NCI-H2107 (cell line): ENCODE measurements at places on chromosomes 12 and 14.

DNA sequence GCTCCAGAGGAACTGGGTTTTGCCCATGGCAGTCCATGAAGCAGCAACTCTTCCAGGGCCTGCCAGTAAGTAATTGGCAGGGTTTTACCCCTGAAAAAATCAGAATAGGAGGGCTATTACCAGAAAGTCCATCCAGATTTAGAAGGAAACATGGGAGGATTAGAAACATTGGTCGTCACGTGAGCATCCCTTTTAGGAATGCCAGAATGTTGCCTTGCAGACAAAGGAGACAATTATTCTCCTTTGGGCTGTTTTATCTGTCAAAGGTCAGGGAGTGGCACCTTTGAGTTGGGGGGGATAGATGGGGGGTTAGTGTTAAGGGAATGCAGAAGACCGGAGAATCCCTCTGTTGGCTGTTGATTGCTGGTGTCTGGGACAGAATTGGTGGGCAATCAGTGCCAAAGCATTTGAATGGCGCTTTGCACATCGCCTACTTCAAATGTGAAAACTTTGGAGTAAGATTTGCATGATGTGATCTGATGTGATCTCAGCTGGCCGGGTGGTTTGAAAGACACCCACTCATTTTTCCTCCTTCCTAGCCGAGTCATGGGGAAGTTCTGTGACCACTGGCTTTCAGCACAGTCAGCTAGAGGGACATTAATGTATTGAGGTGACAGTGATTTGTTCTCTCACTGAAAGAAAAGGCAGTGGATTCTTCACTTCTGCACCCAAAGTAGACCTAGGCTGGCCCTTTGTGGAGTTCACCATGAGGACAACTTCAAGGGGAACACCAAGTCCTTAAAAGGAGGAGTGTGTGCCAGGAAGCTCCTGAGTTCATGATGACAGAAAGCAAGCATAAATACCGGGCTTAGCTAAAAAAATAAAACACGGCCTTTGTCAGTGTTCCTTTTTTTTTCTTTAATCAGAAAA, 31.4 kb downstream of the FLVCR2 start:
- DNase-seq, result no peak

DNA sequence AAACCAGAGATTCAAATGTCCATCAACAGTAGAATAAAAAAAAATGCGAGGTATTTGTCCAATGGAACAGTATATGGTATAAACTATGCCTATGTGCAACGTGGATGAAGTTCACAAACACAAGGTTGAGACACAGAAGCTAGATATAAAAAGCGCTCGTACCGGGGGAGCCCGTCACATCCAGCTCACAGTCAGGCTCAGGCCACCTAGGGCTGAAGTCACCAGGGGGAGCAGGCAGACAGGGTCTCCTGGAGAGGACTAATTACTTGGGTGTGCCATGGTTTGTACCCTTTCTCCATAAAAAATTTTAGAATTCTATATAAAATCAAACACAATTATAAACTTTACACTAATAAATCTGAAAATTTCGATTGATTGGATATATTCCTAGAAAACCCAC, 13.6 kb downstream of the AHNAK2 start:
- no peak for DNase-seq

DNA sequence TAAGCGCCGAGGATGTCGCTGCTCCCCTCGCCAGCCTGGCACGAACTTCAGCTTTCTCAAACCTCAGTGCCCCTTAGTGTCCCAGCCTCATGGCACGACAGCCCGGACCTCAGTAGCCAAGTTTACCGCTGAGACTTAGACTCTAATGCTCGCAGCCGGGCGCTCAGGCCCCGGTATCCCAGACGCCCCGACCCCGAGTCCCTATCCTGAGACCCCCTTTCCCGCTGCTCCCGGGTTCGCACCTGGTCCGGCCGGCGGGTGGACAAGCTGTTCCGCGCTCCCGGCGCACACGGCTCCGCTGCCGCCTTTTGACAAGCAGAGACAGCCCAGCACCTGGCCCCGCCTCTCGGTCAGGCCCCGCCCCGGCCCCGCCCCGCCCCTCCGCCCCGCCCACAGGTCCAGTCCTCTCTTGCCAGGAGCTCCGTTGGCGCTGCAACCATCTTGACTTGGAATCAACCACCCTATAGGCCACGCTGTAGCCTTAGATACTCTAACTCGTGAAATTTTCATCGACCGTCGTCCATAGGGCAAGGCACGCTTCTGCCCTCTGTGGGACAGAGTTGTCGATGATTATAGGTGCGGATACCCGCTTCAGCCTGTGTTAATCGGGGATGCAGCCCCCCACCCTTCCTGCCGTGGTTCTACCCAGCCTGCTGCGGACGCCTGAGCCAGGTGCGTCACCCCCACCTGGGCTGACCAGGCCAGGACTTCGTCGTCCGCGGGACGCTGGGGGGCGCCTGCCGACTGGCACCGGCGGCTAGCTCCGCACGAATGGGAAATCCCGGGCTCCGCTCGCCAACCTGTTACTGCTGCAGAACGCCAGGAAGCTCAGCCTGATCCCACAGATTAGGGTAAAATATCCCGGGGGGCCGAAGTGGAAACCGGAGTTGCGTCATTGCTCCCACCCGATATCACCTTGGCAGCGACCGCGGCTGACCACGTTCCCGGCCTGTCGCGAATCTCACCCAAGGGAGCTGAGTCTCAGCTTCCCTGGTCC, at the start of gene VDR:
TSS of gene VDR (minus strand) at position 282 of the 997 bp plus-strand sequence. CDS start 25,881 bp downstream, outside the sequence.
- DNase-seq, result peak; percentile 33

DNA sequence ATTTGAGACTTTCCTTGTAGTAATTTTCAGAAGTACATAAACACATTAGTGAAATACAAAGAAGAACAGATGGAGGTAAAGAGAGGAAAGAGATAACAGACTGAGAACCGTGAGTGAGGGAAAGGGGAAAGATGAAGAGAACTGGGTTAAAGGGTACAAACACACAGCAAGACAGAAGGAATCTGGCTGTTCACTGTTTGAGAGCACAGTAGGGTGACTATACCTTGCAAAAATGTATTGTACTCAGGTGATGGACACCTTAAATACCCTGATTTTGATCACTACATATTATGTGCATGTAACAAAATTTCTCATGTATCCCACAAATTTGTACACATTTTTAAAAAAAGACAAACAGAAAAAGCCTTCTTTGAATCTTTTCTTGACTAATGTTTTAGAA, 2.7 kb upstream of the TRHDE start:
- DNase-seq, result no peak

DNA sequence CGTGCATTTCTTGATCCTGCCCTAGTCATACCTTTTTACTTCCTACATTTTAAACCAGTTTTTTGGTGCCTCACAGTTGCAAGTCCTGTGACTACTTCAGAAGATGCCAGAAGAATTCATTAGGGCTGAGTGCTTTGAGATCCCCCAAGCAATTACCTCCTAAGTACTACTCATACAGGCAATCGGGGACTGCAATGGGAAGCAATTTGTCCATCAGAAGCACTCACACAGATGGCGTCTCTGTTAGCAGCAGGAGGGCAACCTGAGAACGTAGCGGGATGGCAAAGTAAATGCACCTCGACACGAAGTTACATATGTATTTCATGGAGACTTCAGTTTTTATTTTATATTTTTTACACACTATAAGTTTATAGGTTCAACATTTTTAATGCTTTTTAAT, 188.3 kb downstream of the CAPZA3 start:
- DNase-seq, result no peak

- DNase-seq, result no peak
Measured at GRCh38 chr12:82605115-82605514, 81.6 kb upstream of the TMTC2 start.

DNA sequence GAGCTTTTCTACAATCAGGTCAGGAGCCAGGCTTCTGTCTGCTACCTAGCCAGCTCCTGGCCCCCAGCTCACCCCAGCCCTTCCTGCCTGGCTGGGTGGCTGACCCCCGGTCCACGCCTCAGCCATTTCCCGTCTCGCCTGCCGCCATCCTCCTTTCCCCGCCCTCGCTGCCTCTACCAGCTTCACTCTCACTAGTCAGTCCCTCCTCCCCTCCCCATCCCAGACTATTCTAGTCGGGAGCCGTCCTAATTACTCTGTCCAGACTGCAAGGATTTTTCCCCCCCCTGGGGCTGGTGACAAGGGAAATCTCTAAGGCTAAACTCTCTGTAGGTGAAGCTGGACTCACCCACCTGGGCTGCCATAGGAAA, 825 bp downstream of the DHH start:
- DNase-seq, result no peak

DNA sequence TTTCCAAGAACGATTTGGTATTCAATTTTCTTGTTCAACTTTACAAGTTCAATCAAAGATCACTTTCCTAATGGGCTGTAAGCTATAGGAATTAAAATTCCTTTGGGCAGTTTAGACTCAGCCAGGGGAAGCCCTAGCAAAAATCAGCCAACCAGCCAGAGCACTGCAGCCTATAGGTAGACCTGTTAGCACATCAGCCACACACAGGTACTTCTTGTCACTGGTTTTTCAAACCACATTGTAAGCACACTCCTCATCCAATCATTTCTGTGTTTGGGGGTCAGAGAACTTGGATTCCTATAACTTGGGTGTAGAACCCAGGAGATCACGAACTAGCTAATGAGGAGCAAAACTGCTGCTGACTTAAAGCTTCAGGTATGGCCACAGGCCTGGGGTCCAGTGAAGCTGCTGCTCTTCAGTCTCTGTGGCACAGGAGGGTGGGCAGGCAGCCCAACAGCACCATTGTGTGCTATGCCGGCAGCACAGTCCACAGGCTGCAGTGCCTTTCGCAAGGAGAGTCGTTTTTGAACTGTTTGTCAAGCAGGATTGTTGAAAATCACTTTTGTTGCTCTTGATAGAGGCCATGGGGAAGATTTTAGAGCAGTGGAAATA, 87.3 kb upstream of the RFX4 start:
- no peak for DNase-seq

DNA sequence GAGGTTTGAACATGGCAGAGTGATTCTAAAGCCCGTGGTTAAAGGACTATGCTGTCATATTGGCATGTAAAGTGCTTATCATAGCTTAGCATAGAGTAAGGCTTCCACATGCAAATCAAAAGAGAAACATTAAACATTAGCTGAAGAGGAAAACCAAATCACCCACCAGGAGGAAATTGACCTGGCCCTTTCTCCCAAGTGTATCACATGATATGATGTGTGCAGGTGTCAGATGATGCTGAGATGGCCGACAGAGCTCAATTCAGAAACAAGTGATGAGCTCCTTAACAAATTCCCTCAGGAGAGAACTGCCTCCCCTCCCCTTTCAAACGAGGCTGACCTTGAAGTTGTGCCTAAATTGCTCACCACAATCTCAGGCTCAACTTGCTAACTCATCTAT, 217.1 kb upstream of the BTG1 start:
- DNase-seq, result no peak

DNA sequence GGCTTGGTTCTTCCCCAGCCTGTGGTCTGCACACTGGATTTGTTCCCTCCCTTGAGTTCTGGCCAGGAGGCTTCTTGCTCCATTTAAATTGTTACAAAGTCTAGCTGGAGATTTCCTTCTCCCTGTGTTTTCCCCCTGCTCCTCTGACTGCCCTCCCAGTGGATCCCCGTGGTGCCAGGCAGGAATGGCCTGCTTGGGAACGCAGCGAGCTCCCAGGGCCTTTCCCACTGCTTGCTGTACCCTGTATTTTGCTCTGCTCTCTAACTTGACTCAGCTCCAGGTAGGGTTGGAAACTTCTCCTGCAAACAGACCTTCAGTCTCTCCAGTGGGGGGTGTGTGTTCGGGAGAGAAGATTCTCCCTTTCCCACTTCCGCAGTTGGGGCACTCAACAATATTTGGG, 349.2 kb upstream of the FBXO33 start:
- no peak for DNase-seq

DNA sequence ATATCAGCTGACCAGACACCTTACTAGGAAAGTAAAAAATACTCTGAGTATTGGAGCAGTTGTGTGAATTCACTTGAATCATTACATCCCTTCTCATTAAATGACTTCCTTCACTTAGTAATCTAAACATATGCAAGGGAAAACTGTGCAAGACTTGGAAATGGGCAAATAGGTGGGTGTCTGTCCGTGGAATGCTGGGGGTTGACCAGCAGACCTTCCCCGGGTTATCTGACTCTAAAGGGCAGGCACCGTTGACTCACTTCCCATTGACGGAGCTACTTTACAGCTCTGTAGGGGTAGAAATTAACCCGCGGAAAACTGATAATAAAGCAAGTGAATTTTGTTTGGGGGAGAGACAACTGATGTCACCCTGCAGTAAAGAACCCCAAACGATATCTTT, 199.3 kb downstream of the TTC7B start:
- DNase-seq, result no peak

DNA sequence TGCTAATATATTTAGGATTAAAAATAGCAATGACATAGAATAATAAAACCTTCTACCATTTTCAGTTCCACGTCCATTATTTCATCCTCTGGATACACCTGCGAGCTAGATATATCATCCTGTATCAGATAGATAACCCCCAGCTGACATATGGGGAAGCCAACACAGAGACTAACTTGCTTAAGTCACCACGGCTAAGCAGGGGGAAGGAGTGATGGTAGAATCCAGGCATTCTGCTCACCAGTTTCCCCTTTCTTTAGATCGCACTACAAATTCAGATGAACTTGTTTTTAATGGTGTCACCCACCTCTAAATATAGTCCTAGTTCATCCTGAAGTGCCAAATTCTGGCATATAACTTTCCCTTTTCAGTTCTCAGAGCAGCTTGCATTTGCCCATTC, 110.1 kb downstream of the TXNDC16 start:
- DNase-seq, result no peak

GRCh38 chr14:104349950-104350349, 211.6 kb downstream of the KIF26A start:
- DNase-seq, result no peak

DNA sequence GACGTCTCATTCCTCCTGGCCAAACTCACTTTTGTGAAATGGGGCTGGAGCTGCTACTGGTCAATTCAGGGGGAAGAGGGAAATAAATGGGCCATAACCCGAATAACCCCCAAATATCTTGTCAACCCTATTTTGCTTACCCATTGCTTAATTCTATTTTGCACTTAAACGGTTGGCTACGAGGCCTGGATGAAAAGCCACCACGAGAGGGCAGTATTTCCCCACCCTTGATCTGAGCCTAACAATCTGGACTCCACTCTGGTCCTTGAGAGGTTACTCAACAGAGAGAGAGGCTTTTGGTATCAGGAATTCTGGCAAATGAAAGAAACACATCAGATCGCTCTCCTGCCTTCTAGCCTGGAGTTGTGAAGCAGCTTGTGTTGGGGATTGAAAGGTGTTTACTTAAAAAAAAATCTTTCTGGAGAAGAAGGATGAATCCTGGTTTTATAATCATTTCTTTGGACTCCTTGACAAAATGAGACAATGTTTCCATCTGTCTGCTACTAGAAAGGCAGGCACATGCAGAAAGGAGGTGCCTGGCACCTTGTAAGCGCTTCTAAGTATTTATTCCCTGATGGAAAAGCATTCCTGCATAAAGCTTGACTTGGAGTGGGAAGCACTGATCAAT, 22.4 kb upstream of the FBXO21 start:
- peak; percentile 82 for DNase-seq

DNA sequence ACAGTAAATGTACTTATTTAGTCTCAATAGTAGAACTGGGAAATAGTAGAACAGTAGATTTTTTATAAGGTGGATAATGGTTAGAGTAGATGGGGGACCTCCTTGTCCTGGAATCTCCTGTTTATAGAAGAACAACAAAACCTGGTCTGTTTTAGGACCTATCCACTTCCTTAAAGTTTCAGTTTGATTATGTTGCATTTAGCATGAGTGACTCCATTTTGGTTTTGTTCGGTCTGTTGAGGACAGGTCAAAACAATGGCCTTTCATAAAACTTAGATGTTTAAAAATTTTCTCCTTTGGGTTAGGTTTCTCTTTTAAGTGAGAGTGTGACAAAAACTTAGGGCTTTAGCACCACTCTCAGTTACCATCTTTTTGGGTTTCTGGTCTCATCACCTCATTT, 308.9 kb downstream of the BTG1 start:
- DNase-seq, result no peak

- DNase-seq, result no peak
Measured at GRCh38 chr12:3454780-3455179, 36.2 kb upstream of the PRMT8 start.
